ENCODE measurements at places on chromosomes 16 and 17.
A peak's percentile ranks its signal among the peaks of the same experiment; 100 is the strongest.

GRCh38 chr17:75679706-75680211 is 12.6 kb downstream of the SAP30BP start:
- H3K27me3 ChIP-seq, result no peaks in the 10 kb centered on the region
- H3K36me3 ChIP-seq, result peaks cover 3% of the 10 kb centered on the region
- H3K4me1 ChIP-seq, result no peaks in the 10 kb centered on the region
- no peak for DNase-seq

- H3K4me1 ChIP-seq, result peaks cover 33% of the 10 kb centered on the region
- no peak for DNase-seq
- peaks cover 52% of the 10 kb centered on the region for H3K27me3 ChIP-seq
- H3K27ac ChIP-seq, result no peak overlapping the region
Observed at GRCh38 chr17:82232322-82232820, 3.5 kb downstream of the SLC16A3 start.

- peak; percentile 23 for DNase-seq
- no peak overlapping the region for H3K27ac ChIP-seq
- H3K36me3 ChIP-seq, result no peaks in the 10 kb centered on the region
- no peak overlapping the region for H3K4me3 ChIP-seq
- H3K27me3 ChIP-seq, result no peaks in the 10 kb centered on the region
- peaks cover 8% of the 10 kb centered on the region for H3K4me1 ChIP-seq
Observed at GRCh38 chr17:3026856-3027751, 36.3 kb downstream of the OR1D5 start.

DNA sequence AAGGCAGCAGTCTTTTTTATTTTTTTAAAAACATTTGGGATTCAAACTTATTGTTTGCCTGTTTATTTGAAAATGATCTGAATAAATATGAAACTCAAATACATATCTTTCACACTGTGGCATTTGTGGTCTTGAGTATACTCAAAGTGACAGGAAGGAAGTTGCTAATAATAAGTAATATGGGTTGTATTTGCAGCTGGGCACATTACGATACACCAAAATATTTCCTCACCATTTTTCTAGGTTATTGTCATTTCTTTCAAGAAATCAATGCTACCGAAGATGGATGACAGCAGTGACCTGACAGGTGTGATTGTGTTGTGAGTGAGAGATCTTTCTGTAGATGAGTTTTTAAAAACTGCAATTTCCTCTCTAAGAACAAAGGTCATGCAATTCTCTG is 665.7 kb downstream of the CDH8 start:
- no peaks in the 10 kb centered on the region for H3K36me3 ChIP-seq
- no peak overlapping the region for H3K4me3 ChIP-seq
- no peaks in the 10 kb centered on the region for H3K4me1 ChIP-seq
- H3K27me3 ChIP-seq, result no peaks in the 10 kb centered on the region
- H3K27ac ChIP-seq, result no peak overlapping the region
- DNase-seq, result no peak

- no peaks in the 10 kb centered on the region for H3K36me3 ChIP-seq
- no peaks in the 10 kb centered on the region for H3K27me3 ChIP-seq
- peak overlapping the region; percentile 25 for H3K4me3 ChIP-seq
- peaks cover 34% of the 10 kb centered on the region for H3K4me1 ChIP-seq
Observed at GRCh38 chr17:9309216-9309615, 266.4 kb downstream of the STX8 start.

DNA sequence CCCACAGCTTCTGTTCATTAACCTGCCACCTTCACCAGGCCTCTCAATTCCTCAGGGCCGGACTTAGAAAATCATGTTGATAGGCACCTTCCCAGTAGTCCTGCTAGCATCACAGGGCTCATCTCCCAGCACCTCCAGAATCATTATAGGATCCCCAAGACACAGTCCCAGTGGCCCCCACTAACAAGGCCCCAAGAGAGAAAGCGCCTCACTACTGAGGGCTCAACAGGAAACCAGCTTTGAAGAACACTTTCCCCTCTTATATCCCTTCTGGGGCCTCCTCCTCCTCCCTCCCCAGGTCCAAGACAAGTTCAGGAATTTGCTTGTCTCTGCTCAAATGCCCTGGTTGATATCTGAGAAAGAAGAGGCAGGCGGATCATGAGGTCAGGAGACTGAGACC is at the start of gene OR3A3:
Gene OR3A3 (plus strand): TSS at position 301 of the 400 bp plus-strand sequence.
- H3K36me3 ChIP-seq, result no peaks in the 10 kb centered on the region
- H3K27ac ChIP-seq, result no peak within 1 kb of the TSS
- DNase-seq, result no peak
- H3K27me3 ChIP-seq, result no peaks in the 10 kb centered on the region

GRCh38 chr16:27862953-27863352 is 200.6 kb downstream of the GSG1L start:
- H3K4me1 ChIP-seq, result no peaks in the 10 kb centered on the region
- H3K27me3 ChIP-seq, result no peaks in the 10 kb centered on the region
- DNase-seq, result no peak

DNA sequence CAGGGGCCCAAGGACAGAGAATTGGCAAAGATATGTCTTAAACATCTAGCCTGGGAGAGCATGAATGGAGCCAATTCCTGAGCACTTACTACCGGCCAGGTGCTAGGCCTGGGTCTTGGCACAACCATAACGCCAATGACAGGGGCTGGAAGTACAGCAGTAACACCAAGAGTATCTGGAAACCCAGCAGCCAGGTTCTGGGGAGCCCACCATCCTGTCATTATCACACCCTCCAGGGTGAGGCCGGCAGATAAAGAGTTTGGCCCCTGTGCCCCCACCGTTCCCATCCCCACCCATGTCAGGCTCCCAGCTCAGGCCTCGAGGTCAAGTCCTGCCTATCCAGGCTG is 508 bp upstream of the TMC8 start:
- H3K4me1 ChIP-seq, result peaks cover 27% of the 10 kb centered on the region
- DNase-seq, result no peak
- H3K27me3 ChIP-seq, result peaks cover 76% of the 10 kb centered on the region
- H3K4me3 ChIP-seq, result no peak overlapping the region
- H3K36me3 ChIP-seq, result no peaks in the 10 kb centered on the region

DNA sequence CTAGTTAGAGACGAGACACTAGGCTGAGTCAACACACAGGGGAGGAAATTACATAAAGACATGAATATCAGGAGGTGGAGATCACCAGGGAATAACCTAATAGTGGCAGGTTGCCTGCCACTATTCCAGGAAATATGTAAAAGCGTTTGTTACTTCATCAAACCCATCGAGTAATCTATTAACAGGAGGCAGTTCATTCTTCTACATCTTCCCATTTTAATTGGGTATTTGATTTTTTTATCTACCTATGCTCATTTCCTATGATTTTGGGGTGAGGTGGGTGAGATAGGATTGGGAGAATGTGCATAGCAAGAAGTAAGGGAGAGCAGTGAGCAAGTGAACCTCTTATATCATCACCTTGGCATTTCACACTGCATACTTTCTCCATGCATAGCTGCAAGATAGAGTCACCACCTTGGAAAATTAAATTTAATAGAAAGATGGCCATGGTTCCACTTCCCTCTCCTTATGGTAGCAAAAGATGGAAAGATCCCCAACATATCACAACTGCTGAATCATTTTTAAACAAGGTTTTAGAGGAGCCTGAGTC is 312.2 kb downstream of the TMEM114 start:
- H3K27me3 ChIP-seq, result no peaks in the 10 kb centered on the region
- H3K36me3 ChIP-seq, result no peaks in the 10 kb centered on the region
- H3K4me3 ChIP-seq, result no peak overlapping the region
- H3K4me1 ChIP-seq, result no peaks in the 10 kb centered on the region
- no peak overlapping the region for H3K27ac ChIP-seq
- no peak for DNase-seq

- H3K4me1 ChIP-seq, result no peaks in the 10 kb centered on the region
- no peaks in the 10 kb centered on the region for H3K27me3 ChIP-seq
- no peak for DNase-seq
- H3K4me3 ChIP-seq, result no peak overlapping the region
- H3K27ac ChIP-seq, result no peak overlapping the region
Observed at GRCh38 chr17:75097865-75098264, 10.1 kb downstream of the SLC16A5 start.

- DNase-seq, result no peak
- no peaks in the 10 kb centered on the region for H3K36me3 ChIP-seq
- peaks cover 38% of the 10 kb centered on the region for H3K27me3 ChIP-seq
- peaks cover 7% of the 10 kb centered on the region for H3K4me1 ChIP-seq
- H3K4me3 ChIP-seq, result peak overlapping the region; percentile 49
Observed at GRCh38 chr17:75589919-75590303, 2.3 kb downstream of the MYO15B start.

DNA sequence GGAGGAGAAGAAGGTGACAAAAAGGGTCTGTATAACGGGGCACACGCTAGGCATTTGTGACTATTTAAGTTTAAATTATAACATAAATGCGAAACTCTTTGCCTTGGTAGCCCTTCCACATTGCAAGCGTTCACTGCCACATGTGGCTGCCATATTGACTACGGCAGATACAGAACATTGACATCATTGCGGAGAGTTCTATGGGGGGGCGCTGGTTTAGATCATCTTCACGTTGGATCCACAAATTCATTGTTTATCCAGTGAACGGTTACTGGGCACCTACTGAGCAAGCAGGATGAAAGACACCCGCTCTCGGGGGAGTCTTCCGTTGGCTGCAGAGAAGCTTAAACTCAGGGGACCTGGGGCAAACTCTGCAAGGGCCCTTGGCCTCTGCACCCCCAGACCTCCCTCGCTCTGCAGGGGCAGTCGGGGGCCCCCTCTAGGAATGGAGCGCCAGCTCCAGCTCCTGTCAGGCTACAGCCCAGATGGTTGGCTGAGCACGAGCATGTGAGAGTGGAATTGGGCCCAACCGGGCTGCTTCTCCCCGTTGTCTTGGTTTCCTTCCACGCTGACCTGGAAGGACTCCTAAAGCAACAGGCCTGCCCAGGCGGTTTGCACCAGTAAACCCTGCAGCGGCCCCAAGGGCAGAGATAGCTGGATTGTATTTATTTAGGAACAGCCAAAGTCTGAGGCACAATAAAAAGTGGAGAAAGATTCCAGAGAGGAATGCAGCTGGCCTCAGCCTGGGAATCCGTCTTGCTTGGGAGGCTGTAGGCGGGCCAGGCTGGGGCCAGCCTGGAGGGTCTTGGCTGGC is 172.2 kb downstream of the SEC14L1 start:
- H3K4me1 ChIP-seq, result peaks cover 16% of the 10 kb centered on the region
- H3K4me3 ChIP-seq, result no peak overlapping the region
- no peak overlapping the region for H3K27ac ChIP-seq

DNA sequence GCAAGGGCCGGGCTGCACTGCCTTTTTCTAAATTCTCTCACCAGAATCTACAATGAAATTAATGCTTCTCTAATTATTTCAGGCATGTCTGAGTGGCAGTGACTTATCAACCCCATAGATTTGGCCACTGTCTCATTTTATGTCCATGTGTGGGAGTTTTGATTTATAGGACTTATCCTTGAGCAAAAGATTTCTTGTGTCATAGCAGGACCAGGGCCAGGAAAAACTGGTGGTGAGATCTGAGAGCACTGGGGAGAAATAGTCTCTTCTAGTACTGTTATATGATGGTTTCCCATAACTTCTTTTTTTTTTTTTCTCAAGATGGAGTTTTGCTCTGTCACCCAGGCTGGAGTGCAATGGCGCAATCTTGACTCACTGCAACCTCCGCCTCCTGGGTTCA is 1.5 kb upstream of the KRT23 start:
- no peaks in the 10 kb centered on the region for H3K27me3 ChIP-seq
- peaks cover 27% of the 10 kb centered on the region for H3K4me1 ChIP-seq
- H3K4me3 ChIP-seq, result no peak overlapping the region
- no peak overlapping the region for H3K27ac ChIP-seq
- no peak for DNase-seq

DNA sequence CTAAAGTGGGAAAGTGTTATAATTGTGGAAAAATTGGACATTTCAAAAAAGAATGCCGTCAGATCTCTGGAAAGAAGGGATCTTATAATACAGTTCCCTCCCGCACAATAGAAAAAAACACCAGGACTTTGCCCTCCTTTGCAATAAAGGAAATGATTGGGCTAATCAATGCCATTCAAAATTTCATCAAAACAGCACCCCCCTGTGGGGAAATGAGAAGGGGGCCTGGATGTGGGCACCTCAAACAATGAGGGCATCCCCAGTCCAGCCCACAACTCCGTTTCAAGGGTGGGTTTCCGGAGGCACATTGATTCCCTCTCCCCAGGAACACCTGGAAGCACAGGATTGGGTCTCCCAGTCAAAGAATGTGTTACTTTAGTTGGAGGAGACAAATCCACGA is 26.1 kb downstream of the CD300LG start:
- DNase-seq, result no peak
- peaks cover under 1% of the 10 kb centered on the region for H3K27me3 ChIP-seq
- H3K36me3 ChIP-seq, result no peaks in the 10 kb centered on the region
- no peak overlapping the region for H3K4me3 ChIP-seq
- peaks cover 6% of the 10 kb centered on the region for H3K4me1 ChIP-seq

DNA sequence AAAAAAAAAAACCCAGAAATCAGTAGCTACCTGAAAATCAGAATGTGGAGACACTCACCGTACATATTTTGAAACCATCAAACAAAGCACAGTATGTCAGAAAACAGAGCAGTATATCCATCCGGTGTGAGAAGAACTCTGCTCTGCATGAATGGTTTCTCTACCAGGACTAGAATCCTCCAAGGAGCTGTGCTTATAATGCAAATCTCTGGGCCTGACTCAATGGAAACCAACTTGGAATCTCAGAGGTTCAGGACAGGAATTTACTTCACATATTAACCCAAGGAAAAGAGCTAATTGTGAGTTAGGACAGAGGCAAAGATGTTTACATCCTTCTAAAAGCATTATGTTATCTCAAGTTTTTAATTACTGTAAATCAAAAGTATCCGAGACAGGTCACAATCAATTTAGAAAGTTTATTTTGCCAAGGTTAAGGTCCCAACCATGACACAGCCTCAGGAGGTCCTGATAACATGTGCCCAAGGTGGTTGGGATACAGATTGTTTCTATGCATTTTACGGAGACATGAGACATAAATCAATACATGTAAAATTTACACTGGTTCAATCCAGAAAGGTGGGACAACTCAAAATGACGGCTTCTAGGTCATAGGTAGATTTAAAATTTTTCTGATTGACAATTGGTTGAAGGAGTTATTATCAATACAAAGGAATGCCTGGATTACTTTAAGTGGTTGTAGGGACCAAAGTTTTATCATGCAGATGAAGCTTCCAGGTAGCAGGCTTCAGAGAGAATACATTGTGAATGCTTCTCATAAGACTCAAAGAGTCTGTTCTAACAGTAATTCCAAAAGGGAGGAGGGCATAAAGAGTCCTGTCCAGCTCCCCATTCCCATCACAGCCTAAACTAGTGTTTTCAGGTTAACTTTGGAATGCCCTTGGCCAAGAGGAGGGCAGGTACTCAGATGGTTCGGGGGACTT is 164.1 kb downstream of the CDH8 start:
- no peak overlapping the region for H3K4me3 ChIP-seq
- no peak overlapping the region for H3K27ac ChIP-seq
- no peaks in the 10 kb centered on the region for H3K27me3 ChIP-seq
- peaks cover 24% of the 10 kb centered on the region for H3K4me1 ChIP-seq
- no peaks in the 10 kb centered on the region for H3K36me3 ChIP-seq
- peak; percentile 7 for DNase-seq

GRCh38 chr17:28509789-28510188 is 3.6 kb downstream of the FOXN1 start:
- H3K4me1 ChIP-seq, result no peaks in the 10 kb centered on the region
- no peak overlapping the region for H3K4me3 ChIP-seq
- no peak overlapping the region for H3K27ac ChIP-seq
- H3K36me3 ChIP-seq, result no peaks in the 10 kb centered on the region

GRCh38 chr17:30346221-30346795 is 12.5 kb upstream of the TMIGD1 start:
- no peak overlapping the region for H3K4me3 ChIP-seq
- H3K36me3 ChIP-seq, result no peaks in the 10 kb centered on the region
- no peak for DNase-seq
- H3K27ac ChIP-seq, result no peak overlapping the region
- H3K4me1 ChIP-seq, result no peaks in the 10 kb centered on the region

Data from neural progenitor cell (in vitro differentiated cells).